ENCODE measurements at places on chromosomes 6 and 20.

DNA sequence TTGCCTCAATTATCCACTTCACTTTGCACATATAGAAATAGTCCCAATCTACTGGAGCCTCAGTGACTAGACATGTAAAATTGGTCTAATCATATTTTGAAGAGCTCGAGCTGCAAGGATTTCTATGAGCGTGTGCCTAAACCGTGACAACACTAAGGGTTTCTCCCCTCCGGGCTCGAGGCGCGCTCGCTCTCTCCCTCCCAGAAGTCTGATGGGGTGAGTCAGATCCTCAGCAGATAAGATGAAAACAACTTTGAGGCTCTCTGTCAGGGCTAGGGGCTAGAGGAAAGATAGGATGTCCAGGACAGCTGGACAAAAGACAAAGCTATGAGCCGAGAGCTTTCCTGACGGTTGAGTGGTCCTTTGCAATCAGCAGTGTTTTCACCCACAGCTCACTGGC lies 16.8 kb downstream of the GNAS-AS1 start:
- no peak for DNase-seq

GRCh38 chr6:31366693-31367470 lies 9.9 kb upstream of the HLA-B start:
- peak; percentile 87 for DNase-seq

- DNase-seq = no peak
Observed at GRCh38 chr20:48754292-48754691, 73.5 kb downstream of the PREX1 start.

GRCh38 chr20:44646641-44647274 lies 4.7 kb downstream of the ADA start:
- no peak for DNase-seq

Data from activated CD8-positive, alpha-beta memory T cell treated with anti-CD3 and anti-CD28 coated beads, Interleukin-2, amount 50 U/mL, for 4 hours (primary cell).